ENCODE measurements at places on chromosomes 13 and 19.

DNA sequence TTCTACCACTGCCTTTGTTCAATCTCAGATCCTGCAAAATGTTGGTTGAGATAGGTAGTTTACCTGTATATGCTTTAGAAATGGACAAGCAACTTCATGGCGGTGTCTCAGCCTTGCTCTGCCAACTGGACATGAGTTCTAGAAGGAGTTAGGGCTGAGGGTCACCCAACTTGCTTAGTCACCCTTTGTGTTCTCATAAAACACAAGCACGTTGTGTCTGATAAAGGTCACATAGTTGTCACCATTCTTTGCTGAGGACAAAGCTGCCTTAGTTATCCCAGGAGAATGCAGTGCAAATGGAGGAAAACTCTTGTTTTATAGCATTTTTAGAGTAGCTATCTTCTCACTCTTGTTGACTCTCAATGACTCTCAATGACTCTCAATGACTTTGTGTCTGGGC is 218.4 kb upstream of the TMTC4 start:
- no peak for DNase-seq

DNA sequence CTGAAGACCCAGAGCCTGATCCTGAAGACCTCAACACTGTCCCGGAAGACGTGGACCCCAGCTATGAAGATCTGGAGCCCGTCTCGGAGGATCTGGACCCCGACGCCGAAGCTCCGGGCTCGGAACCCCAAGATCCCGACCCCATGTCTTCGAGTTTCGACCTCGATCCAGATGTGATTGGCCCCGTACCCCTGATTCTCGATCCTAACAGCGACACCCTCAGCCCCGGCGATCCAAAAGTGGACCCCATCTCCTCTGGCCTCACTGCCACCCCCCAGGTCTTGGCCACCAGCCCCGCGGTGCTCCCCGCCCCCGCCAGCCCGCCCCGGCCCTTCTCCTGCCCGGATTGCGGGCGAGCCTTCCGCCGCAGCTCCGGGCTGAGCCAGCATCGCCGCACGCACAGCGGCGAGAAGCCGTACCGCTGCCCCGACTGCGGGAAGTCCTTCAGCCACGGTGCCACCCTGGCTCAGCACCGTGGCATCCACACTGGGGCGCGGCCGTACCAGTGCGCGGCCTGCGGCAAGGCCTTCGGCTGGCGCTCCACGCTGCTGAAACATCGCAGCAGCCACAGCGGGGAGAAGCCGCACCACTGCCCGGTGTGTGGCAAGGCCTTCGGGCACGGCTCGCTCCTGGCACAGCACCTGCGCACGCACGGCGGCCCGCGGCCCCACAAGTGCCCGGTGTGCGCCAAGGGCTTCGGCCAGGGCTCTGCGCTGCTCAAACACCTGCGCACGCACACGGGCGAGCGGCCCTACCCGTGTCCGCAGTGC is 2.9 kb upstream of the MCOLN1 start:
- no peak for DNase-seq

GRCh38 chr19:11806354-11807098 is 7.5 kb upstream of the ZNF440 start:
- peak; percentile 6 for DNase-seq

GRCh38 chr13:31424130-31424729 is 224.5 kb downstream of the B3GLCT start:
- peak; percentile 14 for DNase-seq

GRCh38 chr19:41706741-41707501 is 1.5 kb upstream of the CEACAM5 start:
- peak; percentile 72 for DNase-seq
